ENCODE measurements at places on chromosomes 4 and X.

DNA sequence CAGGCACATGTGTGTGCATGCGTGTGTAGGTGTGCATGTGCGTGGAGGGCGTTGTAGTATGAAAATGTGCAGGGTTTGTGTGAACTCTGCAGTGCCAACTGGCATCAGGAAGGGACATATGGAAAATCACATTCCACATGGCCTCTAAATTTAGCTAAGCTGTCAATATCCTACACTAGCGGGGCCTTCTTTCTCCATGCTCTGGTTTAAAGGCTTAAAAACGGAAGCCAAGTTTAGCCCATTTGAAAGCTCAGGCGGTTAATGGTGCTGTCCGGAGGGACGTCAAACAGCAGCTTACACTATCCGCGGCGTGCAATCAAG is 144.1 kb upstream of the NOCT start:
- DNase-seq: no peak

- DNase-seq: no peak
Observed at GRCh38 chrX:18886005-18886343, 97.9 kb downstream of the PHKA2 start.

- no peak for DNase-seq
Observed at GRCh38 chr4:153780221-153780620, 8.7 kb downstream of the SFRP2 start.

- no peak for DNase-seq
Observed at GRCh38 chr4:99856166-99856565, 38.1 kb downstream of the LAMTOR3 start.

DNA sequence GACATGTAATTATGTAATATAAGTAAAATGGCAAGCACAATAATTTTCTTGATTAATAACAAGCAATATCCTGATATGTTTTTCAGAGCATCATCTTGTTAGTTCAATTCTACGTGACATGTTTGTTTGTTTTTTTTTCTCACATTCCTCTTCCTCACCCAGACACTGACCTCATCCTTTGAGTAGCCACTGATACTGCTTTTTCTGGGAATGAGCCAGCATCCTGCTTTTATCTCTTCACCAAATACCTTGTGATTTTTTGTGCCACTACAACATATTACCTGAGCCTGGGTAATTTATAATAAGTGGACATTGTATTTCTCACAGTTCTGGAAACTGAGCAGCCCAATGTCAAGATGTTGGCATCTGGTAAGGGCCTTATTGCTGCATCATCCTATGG is 484.0 kb downstream of the NAF1 start:
- DNase-seq: no peak

- DNase-seq: no peak
Observed at GRCh38 chr4:81663368-81663767, 191.7 kb upstream of the RASGEF1B start.

- DNase-seq: no peak
Observed at GRCh38 chr4:151144329-151145072, 45.1 kb downstream of the RPS3A start.
